ENCODE measurements at places on chromosomes 2 and 18.

DNA sequence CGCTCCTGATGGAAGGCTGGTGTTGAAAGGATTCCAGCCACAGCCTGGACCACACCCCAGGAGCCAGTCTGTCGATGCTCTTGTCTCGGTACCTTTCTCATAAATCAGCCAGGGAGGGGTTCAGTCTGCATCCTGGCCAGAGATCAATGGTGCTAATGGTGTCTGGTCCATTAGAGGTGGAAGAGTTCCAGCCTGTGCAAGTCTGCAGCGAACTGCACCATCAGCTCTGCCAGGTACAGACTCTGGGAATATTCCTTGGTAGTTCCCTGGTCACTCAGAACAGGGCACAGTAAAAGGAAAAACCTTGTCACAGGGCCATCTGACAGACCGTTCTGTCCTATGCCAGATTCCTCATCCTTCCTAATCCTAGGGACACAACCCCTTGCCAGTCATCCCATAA lies 164.3 kb downstream of the MTCL1 start:
- DNase-seq, result no peak

DNA sequence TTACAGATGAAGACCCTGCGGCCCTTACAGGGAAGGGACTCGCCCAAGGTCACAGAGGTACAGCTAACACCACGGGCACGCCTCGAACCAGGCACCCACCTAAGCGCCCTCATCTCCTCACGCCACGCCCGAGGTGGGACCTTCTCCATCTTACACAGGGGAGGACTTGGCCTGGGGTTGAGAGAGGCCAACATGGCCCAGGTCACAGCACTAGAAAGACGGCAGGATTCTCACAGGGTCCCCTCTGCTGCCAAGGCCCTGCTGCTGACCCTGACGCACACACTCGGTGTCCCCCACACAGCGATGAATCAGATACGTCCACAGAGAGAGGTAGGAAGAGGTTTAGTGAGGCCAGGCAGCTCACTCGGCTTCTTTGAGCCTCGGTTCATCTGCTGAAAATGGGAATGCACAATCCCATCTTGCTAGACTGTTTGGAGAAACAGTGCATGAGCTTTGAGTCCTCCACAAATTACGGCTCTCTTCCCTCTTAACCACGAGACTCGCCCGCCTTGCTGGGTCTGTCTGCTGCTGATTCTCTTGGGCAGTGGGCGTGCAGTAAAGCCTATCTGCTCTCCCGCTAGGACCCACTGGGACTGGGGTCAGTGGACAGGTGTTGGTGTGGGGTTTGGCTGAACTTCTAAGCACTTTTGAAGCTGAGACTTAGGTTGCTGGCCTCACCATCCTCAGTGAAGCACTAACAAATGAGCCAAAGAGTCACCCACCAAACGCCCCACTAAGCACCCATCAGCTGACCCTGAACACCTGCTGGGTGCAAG lies 79.2 kb downstream of the SMAD7 start:
- DNase-seq, result no peak

GRCh38 chr2:239539083-239539775 lies 138.4 kb upstream of the HDAC4 start:
- DNase-seq, result no peak

DNA sequence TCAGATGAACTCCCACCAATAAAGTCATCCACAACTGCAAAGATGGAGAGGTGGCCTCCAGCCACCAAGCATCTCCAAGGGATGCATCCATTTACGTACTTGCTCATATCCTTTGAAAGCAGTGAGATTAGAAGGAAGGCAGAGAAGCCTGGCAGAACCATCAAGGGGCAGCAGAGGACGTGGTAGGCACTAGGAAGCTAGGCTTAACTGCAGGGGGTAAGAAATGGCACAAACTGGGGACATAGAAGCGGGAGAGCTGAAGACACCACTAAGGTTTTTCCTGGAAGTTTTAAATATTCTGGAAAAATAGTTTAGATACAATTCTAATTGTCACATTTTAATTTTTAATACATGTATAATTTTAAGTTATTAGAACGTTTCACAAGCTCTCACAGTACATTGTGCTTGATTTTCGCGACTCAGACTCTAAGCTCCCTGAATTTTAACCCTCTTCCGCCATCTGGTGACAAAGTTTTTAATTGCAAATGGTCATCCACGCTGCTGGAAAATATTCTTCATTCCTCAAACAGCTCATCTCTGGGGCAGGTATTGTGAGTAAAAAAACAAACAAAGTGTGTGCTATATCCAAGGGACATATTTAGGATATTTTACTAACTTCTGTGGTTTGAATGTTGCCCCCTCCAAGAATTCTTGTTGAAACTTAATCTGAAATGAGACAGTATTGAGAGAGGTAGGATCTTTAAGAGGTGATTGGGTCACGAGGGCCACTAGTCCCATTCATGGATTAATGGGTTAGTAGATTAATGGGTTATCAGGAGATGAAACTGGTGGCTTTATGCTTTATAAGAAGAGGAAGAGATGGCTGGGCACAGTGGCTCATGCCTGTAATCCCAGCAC lies 1.6 kb upstream of the PSTPIP2 start:
- peak; percentile 58 for DNase-seq

GRCh38 chr2:82289446-82289845 lies 1984.9 kb upstream of the LRRTM1 start:
- DNase-seq, result no peak

- no peak for DNase-seq
These were observed 453.4 kb upstream of the SLC14A2 start for GRCh38 chr18:45161850-45162249.

DNA sequence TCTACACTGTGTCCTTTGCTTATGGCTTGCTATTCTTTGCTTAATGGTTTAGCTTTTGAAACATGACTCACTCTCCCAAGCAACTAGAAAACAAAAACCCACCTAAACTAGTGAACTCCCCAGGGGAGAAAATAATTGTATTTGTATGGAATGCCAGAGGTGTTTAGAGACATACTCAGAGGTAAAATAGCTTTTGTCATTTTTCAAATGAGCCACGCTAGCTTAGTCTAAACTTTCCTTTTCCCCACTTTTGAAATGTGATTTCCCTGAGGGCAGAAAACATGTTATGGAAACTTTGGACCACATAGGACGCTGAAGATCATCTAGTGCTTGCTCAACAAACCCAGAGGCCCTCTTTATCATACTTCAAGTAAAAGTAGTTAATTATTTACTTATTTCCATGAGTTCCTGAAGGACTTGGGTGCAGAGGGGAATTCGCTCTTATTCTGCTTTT lies 16.5 kb upstream of the CYTIP start:
- no peak for DNase-seq

- DNase-seq, result no peak
These were observed 19.5 kb upstream of the HES6 start for GRCh38 chr2:238259061-238260020.

GRCh38 chr2:213185147-213185822 lies 33.9 kb upstream of the IKZF2 start:
- no peak for DNase-seq

- DNase-seq, result peak; percentile 31
These were observed 25.7 kb upstream of the FAM178B start for GRCh38 chr2:97011977-97012569.

GRCh38 chr2:196598412-196598811 lies 41.1 kb upstream of the CCDC150 start:
- DNase-seq, result no peak
